Right ventricle myocardium inferior (tissue), 1 donor: ENCODE measurements at places on chromosomes 11 and 22.
A peak's percentile ranks its signal among the peaks of the same experiment; 100 is the strongest.

GRCh38 chr11:117861151-117862018 lies 15.1 kb downstream of the FXYD6 start:
- DNase-seq = no peak

DNA sequence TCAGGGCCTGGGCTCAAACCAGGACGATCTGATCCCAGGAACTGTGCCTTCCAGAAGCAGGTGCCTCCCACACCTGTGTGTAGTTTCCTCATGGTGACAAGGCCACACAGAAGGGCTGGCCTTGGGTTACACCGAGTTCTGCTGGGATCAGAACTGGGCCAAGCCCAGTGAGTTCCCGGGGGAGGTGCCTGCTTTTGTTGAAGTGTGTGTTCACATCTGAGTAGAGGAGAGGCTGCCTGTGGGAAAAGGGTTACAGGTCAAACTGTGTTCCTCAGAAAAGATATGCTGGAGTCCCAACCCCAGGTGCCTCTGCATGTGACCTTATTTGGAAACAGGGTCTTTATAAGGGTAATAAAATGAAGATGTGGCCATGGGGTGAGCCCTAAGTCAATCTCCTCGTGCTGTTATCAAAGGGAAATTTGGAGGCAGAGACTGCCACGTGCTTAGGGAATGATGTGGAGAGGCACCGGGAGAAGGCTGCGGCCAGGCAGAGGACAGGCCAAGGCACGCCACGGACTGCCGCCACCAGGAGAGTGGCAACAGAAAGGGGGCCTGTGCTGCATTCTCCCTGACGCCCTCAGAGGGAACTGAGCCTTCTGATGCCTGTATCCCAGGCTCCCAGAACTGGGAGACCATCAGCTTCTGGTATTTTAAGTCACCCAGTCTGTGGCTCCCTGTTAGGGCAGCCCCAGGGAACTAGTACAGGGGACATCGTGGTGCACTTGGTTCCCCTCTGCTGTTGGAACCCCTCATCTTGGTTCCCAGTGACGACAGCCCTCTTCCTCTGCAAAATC lies 158.8 kb downstream of the CACNA1I start:
- DNase-seq = no peak

- no peak for DNase-seq
Observed at GRCh38 chr22:23220485-23221350, 40.4 kb downstream of the BCR start.

GRCh38 chr11:35349897-35350296 lies 69.5 kb downstream of the SLC1A2 start:
- no peak for DNase-seq

GRCh38 chr11:64316672-64317324 lies 561 bp downstream of the TRMT112 start:
- DNase-seq = no peak

GRCh38 chr22:39220450-39220849 lies 24.3 kb downstream of the PDGFB start:
- no peak for DNase-seq

DNA sequence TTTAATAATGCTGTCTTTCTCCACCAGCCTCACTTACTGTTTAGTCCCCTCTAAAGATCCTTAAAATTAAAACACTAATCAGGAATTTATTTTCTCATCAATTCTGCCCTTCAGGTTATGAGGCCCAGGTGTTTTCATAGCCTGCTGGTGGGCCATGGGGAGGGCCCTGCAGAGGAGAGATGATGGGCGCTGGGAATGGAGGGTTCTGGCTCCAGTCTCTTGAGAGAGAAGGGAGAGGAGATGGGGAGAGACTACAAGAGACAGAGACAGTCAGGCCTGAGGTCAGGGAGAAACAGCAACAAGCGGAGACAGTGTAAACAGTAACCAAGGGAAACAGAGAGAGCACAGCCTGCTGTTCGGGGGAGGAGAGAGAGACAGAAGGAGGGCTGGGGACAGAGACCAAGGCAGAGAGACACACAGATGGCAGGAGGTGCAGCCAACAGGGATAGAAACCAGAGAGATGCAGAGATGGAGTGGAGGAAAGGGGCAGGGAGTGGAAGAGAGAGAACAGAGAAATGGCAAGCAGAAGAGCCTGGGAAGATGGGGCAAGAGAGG lies 187.3 kb upstream of the SYT13 start:
- DNase-seq = no peak

GRCh38 chr11:12680246-12680939 lies 6.2 kb downstream of the TEAD1 start:
- DNase-seq = peak; percentile 92

DNA sequence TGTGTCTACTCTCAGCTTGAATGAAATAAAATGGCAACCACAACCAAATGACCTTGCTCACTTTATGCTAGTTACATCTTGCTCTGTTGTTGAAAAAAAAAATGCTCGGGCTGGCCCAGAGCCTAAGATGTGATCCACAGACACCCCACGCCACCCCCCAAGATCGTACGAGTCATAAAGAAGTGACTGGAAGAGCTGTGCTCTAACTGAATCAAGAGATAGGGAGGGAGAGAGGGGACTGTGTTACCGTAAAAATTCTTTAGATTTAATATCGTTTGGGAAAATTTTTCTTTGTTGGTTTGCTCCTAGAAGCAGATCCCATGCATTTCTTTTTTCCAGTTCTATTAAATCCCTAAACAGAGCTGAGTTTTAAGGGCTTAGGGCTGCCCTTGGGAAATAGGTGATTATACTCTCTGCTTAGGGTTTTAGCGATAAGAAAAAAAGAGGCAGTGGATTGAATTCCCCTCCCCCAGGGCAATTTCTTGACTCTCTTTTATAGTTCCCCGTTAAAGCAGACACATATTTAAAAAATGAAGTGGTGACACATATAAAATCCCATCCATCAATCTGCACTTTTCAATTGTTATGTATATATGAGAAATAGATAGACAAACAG lies 14.5 kb downstream of the MAML2 start:
- DNase-seq = no peak

- no peak for DNase-seq
Observed at GRCh38 chr11:128232588-128232987, 354.8 kb downstream of the ETS1 start.

DNA sequence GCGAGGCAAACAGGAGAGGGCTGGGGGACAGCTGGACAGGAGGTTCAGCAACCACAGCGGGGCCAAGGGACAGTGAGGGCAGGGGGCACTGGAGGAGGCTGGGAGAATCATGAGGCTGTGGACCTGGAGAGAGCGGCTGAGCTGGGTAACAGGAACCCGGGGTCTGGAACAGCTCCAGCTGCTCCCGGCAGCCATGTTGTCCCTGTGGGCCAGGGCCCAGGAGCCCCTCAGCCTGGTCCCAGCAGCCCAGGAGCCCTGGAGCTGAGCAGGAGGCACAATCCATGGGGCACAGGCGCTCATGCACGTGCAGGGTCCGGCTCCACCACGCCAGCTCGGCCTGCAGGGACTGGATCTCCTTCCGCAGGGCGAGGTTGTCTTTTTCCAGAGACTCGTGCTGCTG lies 7.4 kb downstream of the BATF2 start:
- no peak for DNase-seq

GRCh38 chr11:76267556-76267955 lies 61.3 kb upstream of the WNT11 start:
- no peak for DNase-seq

DNA sequence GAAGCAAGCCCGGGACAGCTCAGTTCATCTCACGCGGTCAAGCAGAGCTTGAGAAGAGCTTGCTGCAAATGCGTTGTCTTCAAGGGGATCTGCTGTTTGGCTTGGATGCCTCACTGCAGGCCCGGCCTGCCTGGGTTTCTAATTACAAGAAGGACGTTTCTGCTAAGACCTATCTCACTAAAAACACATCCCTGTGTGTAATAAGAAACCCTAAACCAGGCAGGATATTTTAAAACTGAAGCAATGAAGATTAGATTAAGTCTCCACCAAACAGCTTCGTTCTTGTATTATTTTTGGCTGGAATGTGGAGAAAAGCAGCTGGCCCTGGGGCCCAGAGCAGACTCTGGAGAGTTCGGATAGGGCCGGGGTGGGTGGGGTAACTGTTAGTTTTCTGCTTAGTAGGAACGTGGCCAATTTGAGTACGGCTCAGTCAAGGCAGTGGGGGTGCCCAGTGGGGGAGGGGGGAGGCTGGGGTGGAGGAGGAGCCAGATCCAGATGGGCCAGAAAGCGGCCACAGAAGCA lies 6.0 kb downstream of the PKNOX2 start:
- DNase-seq = peak; percentile 76

DNA sequence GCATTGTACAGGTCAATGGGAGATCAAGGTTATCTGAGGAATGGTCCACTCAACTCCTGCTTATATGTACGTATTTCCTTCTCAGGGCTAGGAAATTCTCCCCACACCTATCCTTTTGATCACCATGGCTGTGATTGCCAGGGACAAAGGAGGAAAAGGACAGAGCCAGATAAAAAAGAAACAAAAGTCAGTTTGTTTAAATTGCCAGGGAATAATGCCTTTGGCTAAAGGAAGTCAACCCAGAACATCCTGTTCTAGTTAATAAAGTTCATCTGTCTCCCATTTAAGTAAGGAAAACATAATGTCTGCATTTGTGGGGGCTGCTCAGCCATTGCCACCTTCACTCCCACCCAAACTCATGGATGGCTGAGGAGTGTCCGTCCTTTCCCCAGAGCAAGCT lies 124.7 kb downstream of the ME3 start:
- no peak for DNase-seq

DNA sequence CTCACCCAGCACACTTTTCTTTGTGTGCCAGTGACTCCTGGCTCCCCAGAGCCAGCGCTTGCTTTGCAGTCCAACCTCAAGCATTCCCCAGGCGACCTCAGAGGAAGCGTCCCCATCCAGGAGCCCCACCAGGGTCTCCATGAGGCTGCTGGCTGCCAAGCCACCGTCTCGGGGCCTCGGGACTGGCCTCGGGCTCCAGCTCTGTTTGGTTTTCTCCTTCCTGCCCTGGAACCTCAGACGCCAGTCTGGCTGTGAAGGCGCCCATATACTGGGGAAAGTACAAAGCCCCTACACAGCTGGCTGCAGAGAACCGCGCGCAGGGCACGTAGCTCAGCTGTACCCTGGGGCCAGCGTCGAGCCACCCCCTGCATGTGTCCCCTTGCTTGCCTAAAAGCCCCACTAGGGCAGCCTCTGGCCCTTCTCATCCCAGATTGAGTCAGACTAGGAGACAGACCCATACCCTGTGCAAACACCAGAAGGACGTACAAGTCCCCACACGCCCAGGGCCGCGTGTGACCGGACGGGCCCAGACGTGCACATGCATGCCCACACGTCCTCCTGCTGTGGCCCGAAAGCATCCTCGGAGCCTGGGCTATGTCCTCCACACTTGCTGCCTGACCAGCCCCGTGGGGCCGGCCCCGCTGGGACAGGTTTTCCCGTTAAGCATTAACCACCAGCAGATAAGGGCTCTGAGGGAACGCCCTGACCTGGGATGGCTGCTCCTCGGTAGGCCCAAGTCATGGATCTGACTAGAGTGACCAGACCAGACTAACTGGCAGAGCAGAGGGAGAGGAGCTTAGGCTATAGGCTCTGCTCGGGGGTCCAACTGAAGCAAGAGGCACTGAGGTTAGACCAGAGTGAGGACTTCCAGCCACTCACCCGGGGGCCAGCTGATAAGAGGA lies 4.2 kb upstream of the SYT8 start:
- DNase-seq = peak; percentile 53

- DNase-seq = no peak
Observed at GRCh38 chr11:96054870-96055705, 131.2 kb upstream of the MTMR2 start.

- DNase-seq = peak; percentile 79
Observed at GRCh38 chr11:34356576-34356912, 1.3 kb downstream of the ABTB2 start.

DNA sequence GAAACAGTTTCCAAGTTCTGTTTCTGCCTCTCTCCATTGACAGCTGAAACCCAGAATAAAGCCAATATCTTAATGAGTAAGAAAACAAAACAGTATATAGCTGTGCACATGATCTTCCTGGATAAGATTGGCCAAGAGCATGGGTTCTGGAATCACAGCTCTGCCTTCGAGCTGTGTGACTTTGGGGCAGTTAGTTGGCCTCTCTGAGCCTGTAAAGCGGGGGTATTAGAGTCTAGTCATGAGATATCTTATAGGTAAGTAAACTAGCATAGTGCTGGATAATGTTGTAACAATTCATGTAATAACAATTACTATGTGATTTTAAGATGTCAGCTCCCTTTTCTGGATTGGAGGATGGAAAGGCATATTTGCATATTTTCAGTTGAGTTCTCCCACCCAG lies 73.5 kb downstream of the TRAF6 start:
- DNase-seq = no peak

- DNase-seq = no peak
Observed at GRCh38 chr22:28670756-28671155, 8.9 kb downstream of the TTC28 start.

- DNase-seq = no peak
Observed at GRCh38 chr11:45444796-45445195, 158.7 kb upstream of the SYT13 start.
